ENCODE measurements at places on chromosomes 7 and 10.

GRCh38 chr7:31892099-31892829, 177.9 kb downstream of the PDE1C start:
- H3K27ac ChIP-seq = no peak overlapping the region
- no peak for DNase-seq
- peaks cover 6% of the 10 kb centered on the region for H3K4me1 ChIP-seq
- H3K27me3 ChIP-seq = peaks cover 6% of the 10 kb centered on the region

- H3K4me1 ChIP-seq = peaks cover 17% of the 10 kb centered on the region
- H3K27ac ChIP-seq = no peak overlapping the region
- no peaks in the 10 kb centered on the region for H3K27me3 ChIP-seq
- no peak overlapping the region for H3K4me3 ChIP-seq
- peaks cover 34% of the 10 kb centered on the region for H3K36me3 ChIP-seq
Measured at GRCh38 chr10:33215635-33216034, 118.8 kb downstream of the NRP1 start.

GRCh38 chr7:104962781-104963180, 51.2 kb upstream of the KMT2E start:
- H3K27ac ChIP-seq = no peak overlapping the region
- no peak overlapping the region for H3K4me3 ChIP-seq
- no peaks in the 10 kb centered on the region for H3K27me3 ChIP-seq
- no peak for DNase-seq
- peaks cover 5% of the 10 kb centered on the region for H3K4me1 ChIP-seq

DNA sequence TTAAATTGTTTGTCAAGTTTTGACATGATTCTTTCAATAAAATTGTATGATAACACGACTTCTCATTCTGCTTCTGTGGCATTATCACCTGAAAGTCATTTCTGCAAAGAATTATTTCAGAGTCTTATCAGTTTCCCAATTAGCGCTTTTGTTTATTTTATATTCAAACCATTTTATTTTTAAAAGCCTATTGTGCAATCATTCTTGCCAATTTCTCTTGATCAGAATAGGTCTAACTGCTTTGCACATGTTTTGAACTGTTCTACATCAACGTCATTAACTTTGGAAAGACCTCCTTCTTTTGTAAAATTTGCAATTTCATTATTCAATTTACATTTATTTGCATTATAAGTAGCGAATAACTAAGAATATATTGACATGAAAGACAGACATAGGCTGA, 758.1 kb downstream of the CNTNAP2 start:
- no peak overlapping the region for H3K27ac ChIP-seq
- H3K4me3 ChIP-seq = no peak overlapping the region
- no peaks in the 10 kb centered on the region for H3K36me3 ChIP-seq

- H3K27ac ChIP-seq = no peak overlapping the region
- peaks cover 26% of the 10 kb centered on the region for H3K4me1 ChIP-seq
- no peak overlapping the region for H3K4me3 ChIP-seq
- DNase-seq = no peak
- no peaks in the 10 kb centered on the region for H3K27me3 ChIP-seq
Measured at GRCh38 chr10:5894873-5895272, 4.8 kb downstream of the FBH1 start.

DNA sequence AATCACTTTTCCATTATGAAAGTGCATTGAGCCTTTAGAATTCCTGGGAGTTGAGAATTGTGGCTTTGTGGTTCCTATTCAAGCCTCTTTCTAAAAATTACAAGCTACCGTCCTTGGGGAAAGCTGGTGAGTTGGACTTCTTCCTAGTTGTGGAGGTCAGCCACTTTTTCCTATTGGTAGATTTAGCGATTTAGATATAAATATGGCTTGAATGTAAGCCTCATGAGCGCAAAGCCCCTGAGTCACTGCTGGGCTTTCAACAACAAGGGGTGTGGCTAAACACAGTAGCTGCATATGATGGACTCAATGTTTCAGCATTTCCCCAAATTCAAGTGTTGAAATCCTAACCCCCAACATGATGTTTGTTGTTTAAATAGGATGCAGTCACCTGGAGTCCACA, 150.0 kb upstream of the IGFBP3 start:
- no peaks in the 10 kb centered on the region for H3K4me1 ChIP-seq
- peaks cover 3% of the 10 kb centered on the region for H3K27me3 ChIP-seq
- H3K27ac ChIP-seq = no peak overlapping the region
- no peak overlapping the region for H3K4me3 ChIP-seq
- no peak for DNase-seq

GRCh38 chr7:117338020-117338419, 15.2 kb upstream of the WNT2 start:
- H3K27ac ChIP-seq = no peak overlapping the region
- no peaks in the 10 kb centered on the region for H3K36me3 ChIP-seq
- H3K27me3 ChIP-seq = peaks cover 9% of the 10 kb centered on the region
- H3K4me3 ChIP-seq = no peak overlapping the region
- H3K4me1 ChIP-seq = no peaks in the 10 kb centered on the region

DNA sequence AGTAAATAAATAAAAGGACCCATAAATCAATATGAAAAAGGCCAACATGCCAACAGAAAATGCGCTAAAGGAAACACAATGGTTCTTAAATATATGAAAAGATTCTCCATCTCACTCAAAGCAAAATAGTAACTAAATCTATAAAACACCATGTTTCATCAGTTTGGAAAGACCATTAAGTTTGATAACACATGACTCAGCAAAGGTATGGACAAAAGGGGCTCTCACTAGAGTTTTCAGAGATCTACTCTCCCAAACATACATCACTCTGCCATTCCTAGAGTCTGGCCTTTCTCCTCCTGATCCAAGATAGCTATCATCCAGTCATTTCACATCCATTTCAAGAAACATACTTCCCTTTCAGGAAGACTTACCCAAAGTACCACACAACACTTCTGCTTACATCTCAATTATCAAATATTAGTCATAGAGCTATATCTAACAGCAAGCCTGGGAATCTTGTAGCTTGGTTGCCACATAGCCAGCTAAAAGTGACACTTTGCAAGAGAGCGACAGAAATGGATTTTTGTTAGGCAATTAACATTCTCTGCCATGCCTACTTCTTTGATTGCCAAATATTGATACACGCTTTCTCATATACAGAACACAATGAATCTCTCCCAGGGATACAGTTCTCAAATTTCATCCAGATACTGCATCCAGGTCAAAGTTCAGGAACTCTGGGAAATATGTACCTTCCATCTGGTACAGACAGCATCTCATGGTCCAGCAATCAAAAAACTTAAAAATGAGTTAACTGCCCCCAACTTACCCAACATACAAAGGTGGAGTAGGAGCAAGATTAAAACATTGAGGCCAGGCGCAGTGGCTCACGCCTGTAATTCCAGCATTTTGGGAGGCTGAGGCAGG, 28.8 kb downstream of the TOMM7 start:
- no peaks in the 10 kb centered on the region for H3K4me1 ChIP-seq
- DNase-seq = no peak
- H3K36me3 ChIP-seq = no peaks in the 10 kb centered on the region
- no peaks in the 10 kb centered on the region for H3K27me3 ChIP-seq
- H3K27ac ChIP-seq = no peak overlapping the region

DNA sequence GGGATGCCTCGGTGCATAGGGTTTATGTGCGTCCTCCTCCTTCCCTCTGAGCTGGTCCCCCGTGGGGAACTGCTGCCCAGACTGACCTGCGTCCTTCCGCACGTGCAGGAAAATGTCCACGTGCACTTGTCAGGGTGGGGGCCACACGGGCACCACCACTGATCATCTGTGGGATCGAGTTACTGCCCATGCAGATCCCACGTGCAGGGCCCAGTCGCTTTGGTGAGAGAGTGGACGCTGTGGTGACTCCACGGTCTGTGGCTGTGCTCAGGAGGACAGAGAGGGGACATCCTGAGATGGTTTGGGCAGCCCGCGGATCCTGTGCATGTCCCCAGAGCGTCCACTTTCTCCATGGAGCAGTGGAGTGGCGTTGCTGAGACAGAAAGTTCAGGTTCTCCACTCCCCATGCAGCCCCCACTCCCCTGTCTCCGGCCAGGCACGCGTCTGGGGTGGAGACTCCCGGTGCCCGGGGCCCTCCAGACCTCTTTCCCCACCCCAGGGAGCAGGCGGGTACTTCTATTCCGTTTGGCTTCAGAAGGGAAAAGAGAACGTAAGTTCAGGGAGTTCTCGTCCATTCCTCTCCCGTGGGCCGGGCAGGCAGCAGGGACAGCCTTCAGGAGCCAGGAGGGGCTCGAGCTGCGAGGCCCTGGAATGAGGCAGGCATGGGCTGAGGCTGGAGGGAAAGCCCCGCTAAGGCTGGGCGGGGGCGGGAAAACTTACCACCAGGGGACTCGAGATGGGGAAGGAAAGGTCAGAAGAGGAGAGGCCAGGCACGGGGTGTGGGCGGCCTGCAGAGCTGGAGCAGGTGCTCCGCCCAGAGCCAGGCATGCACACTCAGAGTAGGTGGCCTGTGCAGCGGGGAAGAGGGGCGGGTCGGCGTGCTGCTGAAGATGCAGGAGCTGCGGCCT, 59.9 kb downstream of the EGFR start:
- H3K27me3 ChIP-seq = no peaks in the 10 kb centered on the region
- H3K4me3 ChIP-seq = no peak overlapping the region
- DNase-seq = peak; percentile 59
- peaks cover 11% of the 10 kb centered on the region for H3K36me3 ChIP-seq

DNA sequence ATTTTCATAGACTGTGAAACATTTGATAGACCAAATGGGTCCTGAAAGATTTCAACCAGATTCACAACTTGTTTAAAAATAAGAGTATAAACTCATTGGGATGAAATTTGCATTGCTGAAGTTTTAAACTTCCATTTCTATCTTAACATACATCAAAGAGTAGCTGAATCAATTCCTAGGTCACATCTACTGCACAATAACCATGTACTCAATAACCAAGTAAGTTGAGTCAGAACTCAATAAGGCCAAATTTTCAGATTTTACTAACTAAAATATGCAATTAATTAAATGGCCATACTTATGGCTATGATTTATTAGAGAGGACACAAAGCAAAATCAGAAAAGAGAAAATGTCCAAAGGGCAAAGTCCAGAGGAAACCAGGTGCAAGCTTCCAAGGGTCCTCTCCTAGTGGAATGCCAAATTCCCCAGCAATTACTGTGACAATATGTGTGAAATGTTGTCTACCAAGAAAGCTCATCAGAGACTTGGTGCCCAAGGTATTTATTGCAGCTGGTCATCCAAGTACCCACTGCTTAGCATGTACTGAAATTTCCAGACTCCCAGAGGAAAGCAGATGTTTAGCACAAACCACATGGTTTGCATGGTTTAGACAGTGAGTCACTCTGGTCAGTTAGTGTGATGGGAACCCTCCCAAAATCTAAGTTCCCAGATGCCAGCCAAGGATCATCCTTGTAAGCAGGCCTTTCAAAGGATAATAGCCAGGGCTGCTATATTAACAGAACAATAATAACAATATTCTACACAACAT, 238.9 kb downstream of the IPMK start:
- no peak for DNase-seq
- peaks cover 7% of the 10 kb centered on the region for H3K4me1 ChIP-seq
- H3K27ac ChIP-seq = no peak overlapping the region
- no peaks in the 10 kb centered on the region for H3K36me3 ChIP-seq
- H3K27me3 ChIP-seq = no peaks in the 10 kb centered on the region

DNA sequence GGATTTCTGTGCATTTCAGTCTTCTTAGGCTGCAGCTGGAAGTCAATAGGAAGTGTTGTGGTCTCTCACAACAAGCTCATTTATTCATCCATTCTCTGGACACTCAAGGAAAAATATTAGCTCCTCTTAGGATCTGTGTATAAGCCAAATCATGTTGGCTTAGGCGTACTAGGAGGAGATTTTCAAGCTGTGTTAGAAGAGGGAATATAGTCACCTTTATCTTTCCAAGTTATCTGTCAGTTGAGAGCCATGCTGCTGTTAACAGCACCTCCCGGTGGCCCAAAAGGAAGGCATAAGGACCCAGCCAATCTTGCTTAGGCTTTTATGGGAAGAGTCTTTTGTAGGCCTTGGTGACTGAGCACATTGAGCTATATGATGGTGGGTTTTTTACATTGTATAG, 220.0 kb downstream of the LRMDA start:
- DNase-seq = no peak
- H3K4me3 ChIP-seq = no peak overlapping the region
- H3K27ac ChIP-seq = no peak overlapping the region
- H3K4me1 ChIP-seq = peaks cover 43% of the 10 kb centered on the region
- H3K27me3 ChIP-seq = peaks cover 72% of the 10 kb centered on the region

All from type B pancreatic cell (in vitro differentiated cells).